Upper lobe of left lung (tissue), 6 donors: ENCODE measurements at places on chromosomes 13 and 19. TPM values are rescaled to one million over a fixed set of nuclear protein-coding genes. Genes with fewer than 3 reads are reported as not detected.

The CGB7 gene
- 5.2 TPM for total RNA-seq

The CKM gene
- total RNA-seq: not detected

The SLC7A1 gene
- 38.0 TPM for total RNA-seq

The SERP2 gene
- total RNA-seq: 4.0 TPM

The CNN2 gene
- 151 TPM for total RNA-seq

The RFXAP gene
- total RNA-seq: 6.5 TPM

The SOX1 gene
- not detected for total RNA-seq

The PSG11 gene
- total RNA-seq: not detected

The LRRC25 gene
- total RNA-seq: 49.4 TPM

The KLK4 gene
- not detected for total RNA-seq

The IL12RB1 gene
- 8.8 TPM for total RNA-seq

The KASH5 gene
- total RNA-seq: 1.0 TPM

The ZNF229 gene
- 2.2 TPM for total RNA-seq

The FREM2 gene
- 20.5 TPM for total RNA-seq

The C13orf42 gene
- total RNA-seq: not detected

The FPR1 gene
- 24.4 TPM for total RNA-seq

The FFAR3 gene
- not detected for total RNA-seq

The GJB2 gene
- total RNA-seq: not detected

The CEBPA gene
- total RNA-seq: 183 TPM

The PRTN3 gene
- total RNA-seq: not detected

The OR10H1 gene
- total RNA-seq: not detected

The ZNF497 gene
- total RNA-seq: 5.0 TPM

The FUT2 gene
- 4.7 TPM for total RNA-seq

The NKPD1 gene
- 0.17 TPM for total RNA-seq

The BST2 gene
- total RNA-seq: 66.6 TPM

The ZNF471 gene
- total RNA-seq: 6.7 TPM

The PSENEN gene
- total RNA-seq: 43.4 TPM

The SELENOV gene
- not detected for total RNA-seq

The CDX2 gene
- total RNA-seq: 0.14 TPM

The SOHLH2 gene
- not detected for total RNA-seq

The RDH8 gene
- not detected for total RNA-seq

The KIR2DL1 gene
- not detected for total RNA-seq

The WTIP gene
- total RNA-seq: 63.9 TPM

The ZNF527 gene
- total RNA-seq: 3.5 TPM

The DENND1C gene
- 31.4 TPM for total RNA-seq

The PSG6 gene
- not detected for total RNA-seq

The ZNF850 gene
- 1.6 TPM for total RNA-seq

The RAB4B gene
- 78.5 TPM for total RNA-seq

The SPACA4 gene
- total RNA-seq: not detected

The NKG7 gene
- 9.4 TPM for total RNA-seq

The ZNF880 gene
- 16.9 TPM for total RNA-seq

The HOMER3 gene
- total RNA-seq: 19.4 TPM

The CASP14 gene
- total RNA-seq: not detected

The ELANE gene
- 1.3 TPM for total RNA-seq

The ZGLP1 gene
- 2.1 TPM for total RNA-seq

The SPIB gene
- total RNA-seq: not detected

The ANKRD24 gene
- total RNA-seq: 1.3 TPM

The NLRP9 gene
- not detected for total RNA-seq

The MIR17HG gene
- total RNA-seq: 3.4 TPM
